Fibroblast of the aortic adventitia (primary cell): ENCODE measurements at places on chromosomes 12 and 14. TPM values are rescaled to one million over a fixed set of nuclear protein-coding genes. Genes with fewer than 3 reads are reported as not detected.
A peak's percentile ranks its signal among the peaks of the same experiment; 100 is the strongest.

DNA sequence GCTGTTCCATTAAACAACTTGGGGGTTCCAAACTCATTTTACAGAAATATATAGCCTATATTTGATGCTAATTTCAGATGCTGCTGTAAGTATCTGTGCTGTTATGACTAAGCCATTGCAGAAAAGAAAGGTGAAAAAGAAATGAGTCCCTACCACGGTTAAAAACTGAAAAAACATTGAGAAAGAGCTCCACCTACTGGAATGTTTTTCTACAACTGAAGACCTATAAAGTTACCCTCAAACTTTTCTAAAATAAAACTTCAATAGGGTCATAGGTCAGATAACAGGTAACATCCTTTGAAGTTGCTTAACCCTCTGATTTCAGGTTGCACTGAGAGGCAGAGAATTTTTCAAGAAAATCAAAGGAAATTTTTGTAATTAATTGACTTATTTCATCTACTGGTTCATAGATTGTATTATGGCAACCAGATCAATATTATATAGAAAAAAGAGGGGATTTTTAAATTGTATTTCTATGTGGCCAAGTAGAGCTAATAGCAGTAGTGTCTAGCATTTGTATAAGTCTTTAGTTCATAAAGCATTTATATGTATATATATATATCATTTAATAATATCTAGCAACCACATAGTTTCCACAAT lies 279.9 kb downstream of the RPS29 start:
- DNase-seq, result peak; percentile 4

DNA sequence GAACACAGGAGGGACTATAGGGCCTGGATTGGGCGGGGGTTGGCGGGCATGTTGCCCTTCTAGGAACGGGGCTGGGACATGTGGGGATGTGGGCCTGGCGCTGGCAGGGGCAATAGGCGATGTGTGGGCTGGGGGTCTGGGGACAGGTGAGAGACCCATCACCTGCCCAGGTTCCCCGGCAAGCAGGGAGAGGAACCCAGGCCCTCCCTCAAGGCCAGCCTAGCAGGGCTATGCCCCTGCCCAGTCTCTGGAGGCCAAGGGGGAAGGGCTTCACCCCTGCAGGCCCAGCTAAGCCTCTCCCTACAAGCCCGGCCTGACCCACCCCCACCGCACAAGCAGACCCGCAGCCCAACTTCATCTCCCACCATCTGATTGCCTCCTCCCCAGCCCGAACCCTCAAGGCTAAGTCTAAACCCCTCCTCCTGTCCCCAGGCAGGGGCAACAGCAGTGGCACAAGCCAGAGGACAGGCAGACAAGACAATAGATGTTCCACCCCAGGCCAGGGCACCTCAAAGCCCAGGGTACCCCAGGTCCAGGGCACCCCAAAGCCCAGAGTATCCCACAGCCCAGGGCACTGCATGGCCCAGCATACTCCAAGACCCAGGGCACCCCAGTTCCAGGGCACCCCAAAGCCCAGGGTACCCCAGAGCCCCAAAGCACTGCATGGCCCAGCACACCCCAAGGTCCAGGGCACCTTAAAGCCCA lies 6.5 kb downstream of the JAG2 start:
- DNase-seq, result no peak

DNA sequence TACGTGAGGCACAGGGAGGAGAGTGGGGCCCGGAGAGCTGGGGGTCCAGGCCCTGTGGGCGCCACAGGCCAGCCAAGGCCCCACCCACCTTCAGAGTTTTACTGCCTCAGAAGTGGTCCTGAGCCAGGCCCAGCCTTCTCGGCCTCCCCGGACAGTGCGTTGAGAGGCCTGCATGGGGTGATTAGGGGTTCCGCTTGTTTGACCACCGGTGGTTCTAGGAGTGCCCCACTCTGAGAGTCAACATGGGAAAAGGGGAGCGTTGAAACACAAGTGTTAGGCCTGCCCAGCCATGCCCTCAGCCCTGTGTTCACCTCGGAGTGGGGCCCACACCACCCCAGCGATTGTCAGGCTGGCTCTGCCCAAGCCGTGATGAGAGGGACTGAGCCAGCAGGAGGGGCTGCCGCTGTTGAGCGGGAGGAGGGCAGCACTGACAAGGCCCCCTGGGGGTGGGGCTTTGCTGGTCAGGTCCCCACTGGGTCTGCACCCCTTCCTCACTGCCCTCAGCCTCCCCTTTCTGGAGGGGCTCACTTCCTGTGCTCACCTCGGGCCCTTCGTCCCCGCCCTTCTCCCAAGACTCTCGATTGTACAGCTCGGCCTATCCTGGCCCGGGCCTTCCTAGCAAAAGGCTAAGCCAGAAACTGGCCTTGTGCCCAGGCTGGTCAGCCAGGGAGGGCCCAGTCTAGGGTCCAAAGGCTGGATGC lies 4.8 kb downstream of the CKB start:
- peak; percentile 36 for DNase-seq

DNA sequence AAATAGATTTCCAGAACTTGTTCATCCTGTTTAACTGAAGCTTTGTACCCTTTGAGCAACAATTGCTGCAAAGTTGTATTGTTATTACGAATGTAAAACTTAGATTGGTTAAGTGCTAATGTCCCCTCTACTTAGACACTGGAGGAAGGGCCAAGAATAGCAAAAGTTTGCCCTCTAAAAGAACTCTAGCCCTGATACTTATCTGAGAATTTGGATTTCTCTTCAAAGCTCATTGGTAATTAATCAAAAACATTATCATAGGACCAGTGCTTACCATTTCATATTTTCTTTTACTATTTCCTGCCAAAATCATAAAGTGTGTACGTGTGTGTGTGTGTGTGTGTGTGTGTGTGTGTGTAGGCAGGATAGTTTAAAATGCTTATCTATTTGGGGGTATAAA lies 58.2 kb downstream of the LMNTD1 start:
- DNase-seq, result peak; percentile 16

Gene C2CD5
- total RNA-seq, result 24.5 and 31.2 TPM in 2 replicates

Gene CLEC9A
- total RNA-seq, result not detected in 2 replicates

Gene RNASE3
- total RNA-seq, result not detected in 2 replicates

Gene TPH2
- total RNA-seq, result not detected in 2 replicates
